RPMI8226 (cell line): ENCODE measurements at places on chromosomes 1 and 21.
A peak's percentile ranks its signal among the peaks of the same experiment; 100 is the strongest.

DNA sequence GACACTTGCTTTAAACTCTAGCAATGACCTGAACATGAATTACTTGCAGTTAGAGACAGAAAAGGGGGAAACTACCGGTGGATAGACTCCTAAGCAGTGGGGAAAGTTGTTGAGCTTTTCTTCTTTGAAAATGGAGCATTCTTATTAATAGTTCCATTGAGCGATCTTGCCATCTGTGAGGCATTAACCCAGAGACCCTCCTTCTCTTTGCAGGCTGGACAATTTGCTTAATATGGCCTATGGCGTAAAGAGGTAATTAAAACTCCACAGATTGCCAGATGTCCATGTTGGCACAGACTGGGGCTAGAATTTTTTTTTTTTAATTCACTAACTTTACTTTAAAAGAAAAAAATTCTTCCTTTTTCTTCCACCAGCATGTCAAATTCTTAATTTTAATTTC is 88.5 kb downstream of the ELAVL4 start:
- DNase-seq, result no peak

DNA sequence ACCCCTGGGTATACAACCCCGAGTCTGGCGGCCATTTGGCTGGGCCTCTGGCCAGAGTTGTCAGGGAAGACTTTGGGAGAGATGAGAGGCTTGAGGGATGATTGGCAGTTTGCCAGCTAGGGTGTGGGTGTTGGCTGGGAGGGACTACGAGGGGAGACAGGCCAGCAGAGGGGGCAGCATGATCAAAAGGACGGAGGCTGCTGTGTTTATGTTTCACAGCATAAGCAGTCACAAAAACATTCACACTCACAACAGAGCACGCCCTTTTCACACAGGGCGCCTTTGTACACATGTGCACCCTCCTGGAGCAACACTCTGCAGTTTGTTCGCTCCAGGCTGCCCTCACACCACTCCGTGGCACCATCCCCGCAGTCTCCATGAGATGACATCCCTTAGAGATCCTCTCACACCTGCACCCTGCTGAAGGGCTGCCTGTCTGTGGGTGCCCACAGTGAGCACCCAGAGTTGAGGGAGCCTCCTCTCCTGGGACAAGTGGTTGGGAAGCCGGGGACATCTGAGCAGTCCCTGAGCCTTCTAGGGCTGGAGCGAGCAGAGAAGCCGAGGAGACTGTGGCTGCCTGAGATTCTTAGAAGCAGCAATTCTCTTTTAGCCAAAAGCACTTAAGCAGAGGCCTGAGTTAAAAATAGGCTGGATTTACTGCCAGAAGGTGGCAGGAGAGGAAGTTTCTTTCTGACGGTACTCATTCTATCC is 15.4 kb downstream of the EFNA3 start:
- DNase-seq, result peak; percentile 77

DNA sequence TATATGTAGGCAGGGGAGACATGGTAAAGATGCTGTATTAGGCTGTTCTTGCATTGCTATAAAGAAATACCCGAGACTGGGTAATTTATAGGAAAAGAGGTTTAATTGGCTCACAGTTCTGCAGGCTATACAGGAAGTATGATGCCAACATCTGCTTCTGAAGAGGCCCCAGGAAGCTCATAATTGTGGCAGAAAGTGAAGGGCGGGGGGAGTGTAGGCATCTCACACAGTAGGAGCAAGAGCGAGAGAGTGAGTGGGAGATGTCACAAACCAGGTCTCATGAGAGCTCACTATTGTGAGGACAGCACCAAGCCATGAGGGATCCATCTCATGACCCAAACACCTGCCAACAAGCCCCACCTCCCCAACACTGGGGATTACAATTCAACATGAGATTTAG is 21.1 kb downstream of the MAN1A2 start:
- DNase-seq, result no peak

- DNase-seq, result no peak
Observed at GRCh38 chr1:31159323-31159722, 80.4 kb downstream of the NKAIN1 start.

DNA sequence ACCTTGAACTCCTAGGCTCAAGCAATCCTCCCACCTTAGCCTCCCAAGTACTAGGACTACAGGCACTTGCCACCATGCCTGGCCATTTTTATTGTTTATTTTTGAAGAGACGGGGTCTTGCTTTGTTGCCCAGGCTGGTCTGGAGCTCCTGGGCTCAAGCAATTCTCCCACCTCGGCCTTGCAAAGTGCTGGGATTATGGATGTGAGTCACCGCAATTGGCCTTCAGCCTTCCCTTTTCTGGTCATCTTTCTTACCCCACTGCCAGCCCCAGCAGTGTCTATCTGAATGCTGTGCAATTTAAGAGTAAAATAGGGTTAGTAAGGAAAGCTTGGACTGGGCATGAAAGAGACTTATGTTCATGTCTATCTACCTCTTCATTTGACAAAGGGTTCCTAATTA is 6.1 kb upstream of the KLF17 start:
- no peak for DNase-seq

GRCh38 chr1:147077936-147078605 is 94.2 kb downstream of the PRKAB2 start:
- DNase-seq, result no peak

- DNase-seq, result peak; percentile 38
Observed at GRCh38 chr1:34500451-34500850, 254.4 kb upstream of the GJB5 start.

DNA sequence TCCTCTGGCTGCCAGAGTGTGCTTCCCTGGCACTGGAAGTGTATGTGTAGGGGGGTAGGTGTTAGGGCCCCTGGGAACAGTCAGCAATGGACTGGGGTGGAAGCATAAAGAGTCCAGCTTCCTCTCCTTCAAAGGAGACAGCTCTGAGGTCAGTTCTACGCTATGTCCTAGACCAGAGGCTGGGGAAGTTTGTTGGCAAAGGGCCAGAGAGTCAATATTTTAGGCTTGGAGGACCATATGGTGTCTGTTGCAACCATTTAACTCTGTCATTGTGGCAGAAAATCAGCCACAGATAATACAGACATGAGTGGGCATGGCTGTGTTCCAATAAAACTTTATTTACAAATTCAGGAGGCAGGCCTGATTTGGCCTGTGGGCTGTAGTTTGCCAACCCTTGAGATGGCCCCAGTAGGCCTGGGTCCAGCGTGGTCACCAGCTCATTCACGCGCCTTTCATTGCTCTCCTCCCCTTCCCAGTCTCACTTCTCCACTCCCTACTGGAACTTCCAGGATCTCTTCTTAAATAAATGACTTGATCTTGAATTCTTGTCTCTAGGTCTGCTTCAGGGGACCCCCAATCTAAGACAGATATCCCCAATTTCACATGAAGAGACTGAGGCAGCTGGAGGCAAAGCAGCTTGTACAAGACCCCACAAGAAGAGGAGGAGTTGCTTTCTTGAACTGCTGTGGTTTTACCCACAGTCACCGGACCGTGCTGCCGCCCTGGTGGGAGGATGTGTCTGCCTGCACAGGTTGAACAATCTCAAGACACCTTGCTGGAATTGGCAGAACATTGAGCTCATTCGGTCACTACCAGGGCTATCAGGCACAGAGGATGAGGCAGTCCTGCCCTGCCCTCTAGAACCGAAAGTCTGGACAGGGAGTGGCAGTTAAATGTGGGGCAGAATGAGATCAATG is 162.4 kb upstream of the POU3F1 start:
- peak; percentile 14 for DNase-seq

- DNase-seq, result no peak
Observed at GRCh38 chr1:153733970-153734369, 6.1 kb downstream of the INTS3 start.

DNA sequence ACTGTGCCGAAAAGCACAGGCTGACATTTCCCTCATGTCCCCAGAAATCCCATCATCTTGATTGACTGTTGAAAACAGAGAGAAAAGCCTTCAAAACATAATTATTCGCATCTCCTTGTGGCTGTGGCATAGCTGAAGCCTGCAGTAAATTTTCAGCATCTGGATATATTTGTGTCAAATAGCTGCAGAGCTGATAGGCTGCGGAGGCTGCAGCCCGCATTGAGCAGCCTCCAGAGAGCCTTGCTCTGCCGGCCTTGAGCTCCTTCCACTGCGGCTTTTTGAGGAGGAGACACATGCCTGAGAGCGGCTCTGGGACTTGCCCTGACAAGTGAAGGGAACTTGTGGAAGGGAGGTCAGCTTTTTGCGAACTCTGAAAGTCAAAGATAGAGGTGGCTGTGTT is 144.7 kb downstream of the RYR2 start:
- no peak for DNase-seq

DNA sequence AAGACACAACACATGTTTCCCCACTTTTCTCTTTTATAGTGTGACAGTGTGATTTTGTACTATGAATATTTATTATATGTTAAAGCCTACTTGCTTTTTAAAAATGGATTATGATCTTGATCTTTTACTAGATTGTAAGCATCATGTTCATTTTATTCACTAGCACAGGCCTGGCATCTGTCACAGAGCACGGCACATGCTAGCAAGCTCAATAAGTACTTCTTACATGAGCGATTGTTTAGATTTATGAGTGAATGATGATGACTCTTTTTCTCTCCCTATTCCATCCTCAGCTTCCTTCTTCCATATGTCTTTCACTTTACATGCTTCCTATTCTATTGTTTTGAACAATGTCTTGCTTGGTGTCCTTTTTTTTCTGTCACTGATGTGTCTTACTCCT is 1454.1 kb downstream of the MRPL39 start:
- DNase-seq, result no peak

DNA sequence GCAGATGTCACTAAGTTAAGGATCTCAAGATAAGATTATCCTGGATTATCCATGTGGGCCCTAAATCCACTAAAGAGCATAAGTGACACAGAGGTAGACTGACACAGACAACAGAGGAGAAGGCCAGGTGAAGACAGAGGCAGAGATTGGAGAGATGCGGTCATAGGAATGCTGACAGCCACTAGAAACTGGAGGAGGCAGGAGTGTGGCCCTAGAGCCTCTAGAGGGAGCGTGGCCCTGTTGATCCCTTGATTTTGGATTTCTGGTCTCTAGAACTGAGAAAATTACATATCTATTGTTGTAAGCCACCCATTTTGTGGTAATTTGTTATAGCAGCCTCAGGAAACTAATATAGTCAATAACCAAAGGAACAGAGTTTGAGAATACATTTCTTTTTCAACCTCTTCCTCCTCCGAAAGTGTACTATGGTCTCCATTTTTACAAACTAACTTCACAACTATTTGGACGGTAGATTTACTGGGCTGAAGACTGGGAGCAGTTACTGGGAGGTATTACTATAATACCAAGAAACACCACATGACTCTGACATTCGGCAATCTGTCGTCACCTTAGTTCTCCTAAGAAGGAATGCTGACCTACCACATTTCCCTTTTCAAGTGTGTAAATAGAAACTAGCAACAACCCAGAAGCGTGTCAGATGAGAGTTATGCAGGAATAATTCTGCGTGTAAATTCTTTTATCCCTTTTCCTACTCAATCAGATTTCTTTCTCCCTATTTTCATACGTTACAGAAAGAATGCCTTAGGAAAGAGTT is 116.0 kb upstream of the ZNHIT6 start:
- no peak for DNase-seq

GRCh38 chr1:9711466-9712020 is 60.0 kb downstream of the PIK3CD start:
- no peak for DNase-seq

- DNase-seq, result no peak
Observed at GRCh38 chr1:8384577-8384976, 66.7 kb downstream of the SLC45A1 start.

DNA sequence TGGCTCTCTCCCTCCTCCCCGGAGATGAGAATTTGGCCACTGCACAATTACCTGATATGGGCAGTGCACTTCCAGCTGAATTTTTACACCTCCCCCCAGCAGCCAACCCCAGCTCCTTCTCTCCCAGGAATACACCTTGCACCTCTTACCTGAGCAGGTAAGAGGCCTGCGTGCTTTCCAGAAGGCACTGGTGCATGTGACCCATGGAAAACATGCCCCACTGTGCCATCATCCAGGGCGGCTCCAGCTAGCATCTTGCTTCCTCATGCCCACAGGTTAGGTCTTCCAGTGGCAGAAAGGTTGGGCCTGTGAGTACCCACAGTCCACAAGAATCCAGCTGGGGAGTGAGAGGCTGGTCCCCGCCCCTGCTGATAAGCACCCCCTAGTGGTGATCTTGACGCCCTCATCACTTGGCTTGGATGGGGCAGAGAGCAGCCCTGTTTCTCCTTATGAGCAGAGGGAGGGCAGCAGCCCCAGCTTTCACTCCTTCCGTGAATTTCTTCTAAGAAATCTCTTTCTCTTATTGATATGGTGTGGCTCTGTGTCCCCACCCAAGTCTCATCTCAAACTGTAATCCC is 57.8 kb downstream of the EDARADD start:
- peak; percentile 58 for DNase-seq

DNA sequence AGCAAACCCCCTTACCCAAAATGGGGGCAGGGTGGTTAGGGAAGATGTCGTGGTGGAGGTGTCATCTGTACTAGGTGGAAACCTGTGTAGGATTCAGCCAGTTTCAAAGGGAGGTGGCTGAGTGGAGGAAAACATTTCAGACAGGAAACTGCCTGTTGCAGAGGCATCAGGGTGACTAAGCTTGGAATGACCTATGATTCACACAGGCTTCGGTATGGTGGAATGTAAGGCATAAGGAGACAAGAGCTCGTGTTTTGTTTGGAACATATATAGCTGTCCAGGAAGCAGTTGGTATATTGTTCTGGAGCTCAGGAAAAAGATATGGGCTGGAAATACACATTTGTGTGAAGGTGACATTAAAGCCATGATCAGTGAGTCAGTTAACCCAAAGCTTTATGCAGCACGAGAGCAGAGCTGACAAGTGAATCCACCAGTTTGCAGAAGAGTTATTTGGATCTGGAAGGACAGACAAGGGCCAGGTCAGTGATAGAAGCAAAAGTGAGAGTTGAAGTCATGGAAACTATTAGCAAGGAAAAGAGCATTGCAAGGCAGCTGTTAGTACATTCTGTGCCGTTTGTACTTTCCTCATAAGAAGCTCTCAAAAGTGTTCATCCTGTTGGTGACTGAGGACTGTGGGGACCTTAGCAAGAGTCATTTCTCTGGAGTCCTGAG is 12.2 kb downstream of the UTP25 start:
- DNase-seq, result no peak

GRCh38 chr1:183267646-183268431 is 81.8 kb downstream of the LAMC2 start:
- no peak for DNase-seq

DNA sequence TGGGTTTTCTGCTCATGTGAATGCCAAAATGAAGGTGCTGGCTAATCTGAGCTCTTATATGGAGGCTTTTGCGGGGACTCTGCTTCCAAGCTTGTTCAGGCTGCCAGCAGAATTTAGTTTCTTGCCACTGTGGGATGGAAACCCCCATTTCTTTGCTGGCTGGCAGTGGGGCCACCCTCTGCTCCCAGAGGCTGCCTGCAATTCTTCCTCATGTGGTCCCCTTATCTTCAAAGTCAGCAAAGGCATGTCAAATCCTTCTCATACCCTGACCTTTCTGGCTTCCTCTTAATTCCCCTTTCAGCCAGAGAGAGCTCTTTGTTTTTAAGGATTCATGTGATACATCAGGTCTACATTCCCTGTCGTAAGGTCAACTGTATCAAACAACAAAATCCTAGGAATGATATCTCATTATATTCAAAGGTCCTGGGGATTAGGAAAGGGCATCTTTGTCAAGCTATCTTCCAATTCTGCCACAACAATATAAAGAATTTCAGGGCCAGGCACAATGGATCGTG is 5.2 kb upstream of the GPR161 start:
- no peak for DNase-seq
